NCI-H510A treated with DMSO at 0.1 percent for 48 hours (cell line): ENCODE measurements at places on chromosomes 7 and 10.

DNA sequence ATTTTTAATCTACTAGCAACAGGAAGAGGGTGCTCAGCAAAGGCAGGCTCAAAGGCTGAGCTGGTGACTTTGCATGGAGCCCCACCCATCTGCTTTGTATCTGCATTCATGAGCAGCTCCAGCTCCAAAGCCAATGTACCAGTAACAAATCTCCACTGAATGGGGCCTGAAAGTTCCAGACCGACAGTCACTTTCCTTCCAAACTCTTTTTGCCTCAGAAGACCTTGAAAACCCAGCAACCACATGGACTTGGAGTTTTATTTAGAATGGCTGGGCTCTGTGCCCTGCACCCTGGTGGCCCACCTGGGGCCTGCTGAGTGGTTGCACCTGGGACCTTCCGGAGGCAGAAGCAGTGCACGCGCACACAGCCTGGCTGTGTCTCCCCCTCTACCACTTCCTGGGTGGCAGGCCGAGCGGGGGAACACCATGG is 195.0 kb upstream of the PLXNA4 start:
- no peak for DNase-seq

DNA sequence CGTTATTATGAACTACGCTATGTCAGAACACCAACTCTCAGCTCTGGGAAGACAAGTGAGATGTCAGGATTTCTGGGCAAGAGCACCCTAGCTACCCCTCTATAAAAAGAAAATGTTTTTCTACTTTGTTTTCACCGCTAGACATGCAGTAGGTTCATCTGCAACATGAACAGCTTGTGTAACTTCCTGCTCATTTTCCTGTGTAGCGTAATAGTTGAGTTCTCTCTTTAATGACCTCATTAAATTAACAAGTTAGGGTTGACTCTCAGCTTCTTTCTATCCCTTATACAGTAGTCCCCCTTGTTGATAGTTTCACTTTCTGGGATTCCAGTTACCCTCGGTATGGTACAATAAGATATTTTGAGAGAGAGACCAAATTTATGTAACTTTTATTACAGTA is 329.4 kb upstream of the ZNF32 start:
- no peak for DNase-seq

DNA sequence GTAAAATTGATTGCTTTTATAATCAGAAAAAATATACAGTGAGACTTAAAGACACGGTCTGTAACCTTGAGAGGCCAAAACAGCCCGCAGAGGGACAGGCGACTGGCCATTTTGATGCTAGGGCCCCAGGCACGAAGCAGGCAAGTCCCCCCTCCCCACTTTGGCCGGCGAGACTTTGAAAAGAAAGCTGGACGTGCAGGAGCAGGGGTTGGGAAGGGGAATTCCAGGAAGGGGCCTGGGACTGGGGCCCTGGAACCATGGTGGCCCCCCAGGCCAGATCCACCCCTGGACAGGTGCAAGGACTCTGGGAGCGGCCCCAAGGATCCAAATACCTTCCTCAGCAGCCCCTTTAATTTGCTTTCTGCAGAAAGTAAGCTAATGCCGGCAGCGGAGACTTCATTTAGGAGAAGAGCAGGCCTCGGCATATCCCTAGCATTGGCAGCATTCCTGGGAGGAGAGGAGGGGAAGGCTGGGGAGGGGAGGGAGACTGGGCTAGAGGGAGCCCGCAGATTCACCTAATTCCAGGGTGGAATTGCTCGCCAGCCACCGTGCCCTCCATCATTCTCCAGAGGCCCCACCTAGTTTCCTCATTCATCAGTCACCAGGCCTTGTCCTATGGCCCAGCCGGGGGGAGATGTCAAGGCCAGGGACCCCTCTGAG is 24.9 kb upstream of the TNRC18 start:
- DNase-seq: no peak

GRCh38 chr10:8811201-8811600 is 756.7 kb downstream of the GATA3 start:
- no peak for DNase-seq

- no peak for DNase-seq
These were observed at the start of gene RARRES2 for GRCh38 chr7:150341263-150342120. RARRES2 (minus strand) TSS chr7:150341629; CDS start chr7:150340609, 1,020 bp downstream.

- no peak for DNase-seq
These were observed 38.1 kb upstream of the AGBL3 start for GRCh38 chr7:134948246-134948645.

DNA sequence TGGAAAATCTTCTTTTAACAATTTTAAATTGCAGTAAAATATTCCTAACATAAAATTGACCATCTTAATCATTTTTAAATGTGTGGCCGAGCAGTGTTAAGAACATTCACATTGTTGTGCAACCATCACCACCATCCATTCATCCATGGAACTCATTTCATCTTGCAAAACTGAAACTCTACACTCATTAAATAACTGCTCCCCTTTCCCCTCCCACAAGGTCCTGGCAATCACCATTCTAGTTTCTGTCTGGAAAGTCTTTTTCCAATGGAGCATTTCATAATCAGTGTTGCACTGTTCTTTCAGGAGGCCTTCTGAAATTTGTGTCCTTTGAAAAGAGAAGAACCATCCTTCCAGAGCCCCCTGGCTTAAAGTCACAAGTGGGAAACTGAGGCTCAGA is 233.1 kb downstream of the PLXNA4 start:
- no peak for DNase-seq

GRCh38 chr7:108382932-108383331 is 73.3 kb downstream of the NRCAM start:
- no peak for DNase-seq

GRCh38 chr10:72952189-72952588 is 2.4 kb downstream of the PLA2G12B start:
- peak; percentile 57 for DNase-seq

DNA sequence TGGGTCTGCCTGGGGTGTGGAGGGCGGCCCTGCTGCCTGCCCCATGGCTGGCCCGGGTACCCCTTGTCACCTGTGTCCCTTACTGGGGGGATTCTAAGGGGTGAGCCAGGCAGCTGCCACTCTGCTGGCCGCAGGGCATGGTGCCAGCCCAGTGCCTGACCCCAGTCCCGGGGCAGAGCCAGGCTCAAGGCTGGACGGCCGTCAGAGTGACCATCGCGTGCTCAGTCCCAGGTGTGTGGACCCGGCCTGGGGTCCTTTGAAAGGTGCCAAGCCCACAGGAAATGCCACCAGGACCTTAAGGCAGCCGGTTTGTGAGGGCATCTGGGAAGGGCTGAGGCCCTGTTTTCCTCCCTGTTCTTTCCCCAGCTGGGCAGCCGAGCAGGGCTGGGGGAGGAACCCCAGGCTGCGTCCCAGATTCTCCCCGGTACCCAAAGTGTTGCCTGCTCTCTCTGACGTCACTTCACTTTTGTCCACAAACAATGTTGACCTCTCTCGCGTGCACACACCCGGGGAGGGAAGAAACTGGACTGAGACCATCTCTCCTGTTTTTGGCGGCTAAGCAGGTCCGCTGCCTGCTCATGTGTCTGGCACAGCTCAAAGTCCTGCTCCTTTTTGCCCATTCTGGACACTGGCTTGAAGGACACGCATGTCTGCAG is 37.6 kb downstream of the PAPOLB start:
- no peak for DNase-seq

- DNase-seq: no peak
These were observed 4.6 kb downstream of the SFTPA2 start for GRCh38 chr10:79555354-79556309.

DNA sequence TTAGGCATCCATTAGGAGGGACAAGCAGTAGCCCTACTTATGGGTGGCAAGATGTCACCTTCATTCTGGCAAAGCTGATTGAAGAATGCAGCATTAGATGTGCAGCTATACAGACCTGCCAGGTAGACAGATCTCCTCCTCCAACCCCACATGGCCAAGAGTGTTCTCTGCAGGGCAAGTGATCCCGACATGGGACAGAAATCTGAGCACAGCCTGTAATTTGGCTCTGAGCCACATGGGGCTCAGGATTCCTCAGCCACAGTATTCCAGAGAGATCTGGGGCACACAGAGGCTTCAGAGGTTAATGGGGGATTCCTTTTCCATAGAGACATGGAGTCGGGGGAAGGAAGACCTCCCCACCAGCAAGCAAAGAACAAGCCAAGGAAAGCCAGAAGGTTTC is 58.7 kb upstream of the GDF10 start:
- DNase-seq: no peak

GRCh38 chr7:100604976-100605911 is 3.1 kb downstream of the PCOLCE start:
- no peak for DNase-seq

GRCh38 chr7:136502162-136502561 is 366.3 kb upstream of the CHRM2 start:
- DNase-seq: no peak

DNA sequence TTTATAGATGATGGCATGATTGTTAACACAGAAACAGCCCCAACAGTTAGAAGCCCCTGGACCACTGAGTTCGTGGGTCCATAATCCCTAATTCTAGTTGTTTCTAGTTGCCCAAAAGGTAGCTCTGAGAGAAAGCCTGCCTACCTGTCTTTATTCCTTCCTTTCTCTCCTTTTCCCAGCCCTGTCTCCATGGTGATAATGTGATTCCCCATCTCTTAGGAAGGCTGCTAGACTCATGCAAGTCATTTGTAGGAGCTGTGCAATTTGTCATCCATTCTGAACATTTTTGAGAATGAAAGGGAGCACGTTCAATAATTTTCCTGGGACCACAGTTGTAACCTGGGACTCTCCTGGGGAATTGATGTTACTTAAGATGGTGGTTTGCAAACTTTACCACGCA is 183.4 kb downstream of the EMX2 start:
- no peak for DNase-seq

GRCh38 chr7:114660126-114660486 is 245.5 kb downstream of the FOXP2 start:
- DNase-seq: peak; percentile 56

DNA sequence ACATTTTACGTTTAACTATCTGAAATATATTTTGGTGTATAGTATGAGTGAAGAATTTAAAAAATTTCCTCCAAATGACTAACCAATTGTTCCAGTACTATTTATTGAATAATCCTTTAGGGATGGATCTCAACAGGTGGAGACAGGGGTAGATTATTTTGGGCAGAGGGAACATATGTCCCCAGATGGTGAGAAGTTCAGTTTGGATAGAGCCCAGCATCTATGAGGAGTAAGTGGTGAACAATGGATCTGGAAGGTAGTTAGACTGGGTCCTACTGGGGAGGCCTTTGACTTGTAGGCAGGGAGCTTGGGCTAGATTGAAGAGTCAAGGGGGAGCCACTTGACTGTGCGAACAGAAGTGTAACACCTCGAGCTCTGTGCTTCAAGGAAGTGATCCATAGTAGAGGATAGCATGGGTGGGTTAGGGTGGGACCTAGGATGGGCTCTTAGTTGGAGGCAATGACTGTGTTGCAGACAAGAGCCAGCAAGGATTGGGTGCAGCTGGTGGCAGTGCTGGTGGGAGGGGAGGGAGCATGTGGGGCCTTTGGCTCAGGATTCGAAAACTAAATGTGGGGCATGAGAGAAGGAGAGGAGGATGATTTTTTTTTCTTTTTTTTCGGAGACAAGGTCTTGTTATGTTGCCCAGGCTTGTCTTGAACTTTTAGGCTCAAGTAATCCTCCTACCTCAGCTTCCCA is 3.9 kb upstream of the PURB start:
- DNase-seq: no peak

- DNase-seq: no peak
These were observed 101.5 kb upstream of the EGR2 start for GRCh38 chr10:62917475-62918238.

GRCh38 chr10:112533916-112534315 is 86.9 kb downstream of the VTI1A start:
- peak; percentile 14 for DNase-seq

DNA sequence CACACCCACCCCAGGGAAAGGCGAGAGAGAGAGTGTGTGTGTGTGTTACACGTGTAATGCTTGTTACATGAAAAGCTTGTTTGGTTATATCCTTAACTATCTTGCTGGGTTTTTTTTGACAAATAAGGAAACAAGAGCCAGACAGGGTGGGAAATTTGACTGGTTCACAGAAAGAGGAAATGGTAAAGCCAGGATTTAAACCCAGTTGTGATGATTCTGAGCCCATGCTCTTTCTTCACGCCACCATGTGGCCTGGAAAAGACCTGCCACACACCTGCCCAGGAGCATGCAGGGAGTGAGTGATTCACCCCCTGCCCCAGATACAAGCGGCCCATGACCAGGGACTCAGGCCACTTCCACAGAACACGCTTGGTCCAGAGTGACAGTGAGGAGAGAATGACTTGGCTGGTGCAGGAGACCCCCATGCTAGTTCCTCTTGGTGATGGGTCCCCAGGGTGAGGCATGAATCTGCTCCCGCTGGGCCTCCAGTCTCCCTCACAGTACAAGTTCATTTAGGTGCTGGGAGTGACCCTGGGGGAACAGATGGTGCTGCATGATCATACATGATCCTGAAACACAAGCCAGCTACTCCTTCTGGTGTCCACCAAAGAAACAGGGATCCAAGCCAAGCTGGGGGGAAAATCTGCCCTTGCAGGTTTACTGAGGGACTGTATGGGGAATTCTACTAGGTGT is 21.0 kb upstream of the EIF5AL1 start:
- DNase-seq: no peak

DNA sequence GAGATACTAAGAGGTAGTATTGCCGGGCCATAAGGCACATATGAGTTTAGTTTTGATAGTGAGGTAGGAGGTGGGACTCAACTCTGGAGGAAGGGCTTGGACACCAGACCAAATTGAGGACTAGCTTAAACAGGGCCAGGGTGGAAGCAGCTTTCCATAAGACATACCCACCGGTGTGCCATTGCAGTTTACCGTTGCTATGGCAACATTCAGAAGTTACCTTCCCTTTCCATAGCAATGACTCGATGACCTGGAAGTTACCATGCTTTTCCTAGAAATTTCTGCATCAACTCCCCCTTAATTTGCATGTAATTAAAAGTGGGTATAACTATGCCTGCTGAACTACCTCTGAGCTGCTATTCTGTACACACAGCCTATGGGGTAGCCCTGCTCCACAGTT is 10.9 kb upstream of the SNX10 start:
- no peak for DNase-seq

- DNase-seq: no peak
These were observed 303.1 kb upstream of the NPSR1 start for GRCh38 chr7:34354899-34355298.

- DNase-seq: peak; percentile 43
These were observed 17.3 kb upstream of the BLOC1S2 start for GRCh38 chr10:100303724-100304319.

DNA sequence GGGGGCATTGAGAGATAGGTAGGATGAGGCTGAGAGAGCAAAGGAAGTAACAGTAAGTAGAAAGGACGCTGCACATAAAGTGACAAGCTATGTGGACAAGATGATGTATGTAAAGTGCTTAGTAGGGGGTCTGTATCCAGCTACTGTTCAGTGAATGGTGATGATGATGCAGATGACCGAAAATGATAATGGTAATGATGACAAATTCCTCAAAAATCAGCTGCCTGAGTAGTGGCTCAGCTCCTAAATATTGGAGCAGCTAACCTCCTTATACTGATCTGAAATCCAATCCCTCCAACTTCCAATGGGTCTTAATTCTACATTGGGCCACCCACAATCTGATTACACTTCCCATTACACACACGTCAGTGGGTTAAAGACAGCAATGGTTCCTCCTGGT is 27.1 kb upstream of the KCNMA1 start:
- no peak for DNase-seq

DNA sequence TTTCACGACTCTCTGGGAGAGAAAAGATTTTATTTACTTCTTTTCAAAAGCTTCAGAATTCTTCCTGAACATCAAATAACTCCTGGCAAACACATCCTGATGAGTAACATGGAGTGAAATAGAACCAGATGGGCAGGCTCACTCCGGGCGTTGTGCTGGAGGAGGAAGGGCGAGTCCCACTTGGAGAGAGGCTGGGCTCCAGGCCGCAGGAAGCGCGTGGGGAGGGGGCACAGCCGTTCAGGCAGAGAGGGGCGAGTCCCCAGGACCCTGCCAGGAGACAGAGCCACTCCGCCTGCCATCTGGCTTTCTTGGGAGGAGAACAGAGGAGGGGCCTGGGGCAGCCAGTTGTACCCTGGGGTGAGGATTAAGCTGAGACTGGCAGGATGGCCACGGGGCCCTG is 265.9 kb upstream of the ZMIZ1 start:
- no peak for DNase-seq
